ENCODE measurements at places on chromosomes 13 and 19. TPM values are rescaled to one million over a fixed set of nuclear protein-coding genes. Genes with fewer than 3 reads are reported as not detected.

GRCh38 chr19:17525141-17525540 is 13.7 kb downstream of the PGLS start:
- DNase-seq = no peak

UFM1 gene
- 59.0 TPM for total RNA-seq

GRCh38 chr13:82597747-82598146 is 1284.5 kb downstream of the SLITRK1 start:
- no peak for DNase-seq

GRCh38 chr13:48709213-48709612 is 55.5 kb downstream of the CYSLTR2 start:
- no peak for DNase-seq

GRCh38 chr19:56838024-56838908 is 2.3 kb downstream of the PEG3 start:
- DNase-seq = no peak
